Pons (tissue), 1 donor: ENCODE measurements at places on chromosomes 5 and 9.

DNA sequence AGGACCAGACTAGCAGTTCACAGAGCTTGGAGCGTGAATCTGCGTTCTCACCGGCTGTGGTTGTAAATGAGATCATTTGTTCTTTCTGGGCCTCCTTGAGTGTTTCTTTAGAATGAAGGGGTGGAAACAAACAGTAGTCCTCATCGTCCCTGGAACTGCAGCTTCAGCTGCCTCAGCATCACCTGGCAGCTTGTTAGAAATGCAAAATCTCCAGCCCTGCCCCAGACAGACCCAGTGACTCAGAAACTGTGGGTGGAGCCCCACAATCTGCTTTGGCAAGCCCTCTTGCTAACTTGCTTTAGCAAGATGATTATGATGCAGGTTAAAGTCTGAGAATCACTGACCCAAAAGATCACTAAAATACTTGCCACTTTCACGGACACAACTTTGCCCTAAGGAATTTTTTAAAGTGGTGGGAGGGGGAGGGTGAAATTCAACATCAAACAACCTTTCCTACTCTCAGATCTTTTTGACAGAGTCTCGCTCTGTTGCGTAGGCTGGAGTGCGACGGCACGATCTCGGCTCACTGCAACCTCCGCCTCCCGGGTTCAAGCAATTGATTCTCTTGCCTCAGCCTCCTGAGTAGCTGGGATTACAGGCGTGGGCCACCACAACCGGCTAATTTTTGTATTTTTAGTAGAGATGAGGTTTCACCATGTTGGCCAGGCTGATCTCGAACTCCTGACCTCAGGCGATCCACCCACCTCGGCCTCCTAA lies 86.0 kb downstream of the BRINP1 start:
- no peak for DNase-seq

DNA sequence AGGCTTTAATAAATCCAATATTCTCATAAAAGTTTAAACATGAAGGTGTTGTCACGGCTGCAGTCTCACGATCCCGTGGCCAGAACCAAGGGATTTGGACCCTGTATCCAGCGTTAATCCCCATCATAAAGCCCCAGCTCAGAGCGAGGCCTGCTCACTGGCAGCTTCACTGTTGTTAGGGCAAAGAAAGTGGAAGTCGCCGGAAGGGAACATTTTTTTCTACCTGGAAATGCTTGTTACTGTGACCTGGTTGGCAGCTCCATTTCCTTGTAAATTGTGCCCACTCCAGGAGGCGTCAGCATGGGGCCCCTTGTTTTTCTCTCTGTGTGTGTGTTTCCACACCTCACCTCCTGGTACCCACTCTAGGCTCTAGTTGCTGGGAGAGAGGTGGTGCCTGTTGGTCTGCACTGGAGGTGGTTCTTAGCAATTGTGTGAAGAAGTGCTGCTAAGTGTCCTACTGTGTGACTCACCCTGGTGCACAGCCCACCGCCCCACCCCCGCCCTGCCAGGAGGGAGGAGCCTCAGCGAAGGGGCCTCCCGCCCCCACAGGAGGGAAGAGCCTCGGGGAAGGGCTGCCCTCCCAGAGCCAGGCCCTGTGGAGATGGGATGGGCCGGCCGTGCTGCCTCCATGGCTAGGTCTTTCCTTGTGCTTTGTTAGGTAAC lies 105.1 kb downstream of the EHMT1 start:
- DNase-seq, result no peak

- no peak for DNase-seq
Measured at GRCh38 chr9:99050292-99050911, 54.5 kb upstream of the TGFBR1 start.

DNA sequence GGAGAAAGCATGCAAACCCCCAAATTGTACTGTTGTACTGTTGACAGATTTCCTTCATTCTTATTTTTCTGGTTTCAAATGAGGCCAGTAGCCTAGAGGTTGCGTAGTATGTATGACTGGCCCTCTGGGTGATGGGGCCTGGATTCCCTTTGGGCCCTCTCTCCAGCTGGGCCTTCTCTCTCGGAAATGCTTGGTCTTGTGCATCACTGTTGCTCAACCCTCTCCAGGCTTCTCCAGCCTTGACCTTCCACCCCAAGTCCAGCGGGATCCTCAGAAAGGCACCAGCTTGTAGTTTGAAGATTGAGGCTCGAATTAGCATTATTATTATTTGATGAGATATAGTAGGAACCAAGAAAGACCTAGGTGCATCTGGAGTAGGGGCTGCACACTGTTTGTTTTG lies 87.0 kb downstream of the ANGPTL2 start:
- no peak for DNase-seq

DNA sequence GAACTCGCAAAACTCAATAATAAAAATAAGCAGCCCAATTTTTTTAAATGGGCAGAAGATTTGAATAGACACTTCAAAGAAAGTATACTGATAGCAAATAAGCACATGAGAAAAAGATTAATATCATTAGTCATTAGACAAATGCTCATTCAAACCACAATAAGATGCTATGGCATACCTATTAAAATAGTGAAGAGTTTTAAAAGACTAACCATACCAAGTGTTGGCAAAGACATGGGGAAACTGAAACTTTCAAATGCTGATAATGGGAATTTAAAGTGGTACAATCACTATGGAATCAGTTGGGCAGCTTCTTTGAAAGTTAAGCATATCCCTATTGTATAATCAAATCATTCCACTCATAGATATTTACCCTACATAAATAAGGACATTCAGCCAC lies 26.6 kb upstream of the ORM1 start:
- no peak for DNase-seq

DNA sequence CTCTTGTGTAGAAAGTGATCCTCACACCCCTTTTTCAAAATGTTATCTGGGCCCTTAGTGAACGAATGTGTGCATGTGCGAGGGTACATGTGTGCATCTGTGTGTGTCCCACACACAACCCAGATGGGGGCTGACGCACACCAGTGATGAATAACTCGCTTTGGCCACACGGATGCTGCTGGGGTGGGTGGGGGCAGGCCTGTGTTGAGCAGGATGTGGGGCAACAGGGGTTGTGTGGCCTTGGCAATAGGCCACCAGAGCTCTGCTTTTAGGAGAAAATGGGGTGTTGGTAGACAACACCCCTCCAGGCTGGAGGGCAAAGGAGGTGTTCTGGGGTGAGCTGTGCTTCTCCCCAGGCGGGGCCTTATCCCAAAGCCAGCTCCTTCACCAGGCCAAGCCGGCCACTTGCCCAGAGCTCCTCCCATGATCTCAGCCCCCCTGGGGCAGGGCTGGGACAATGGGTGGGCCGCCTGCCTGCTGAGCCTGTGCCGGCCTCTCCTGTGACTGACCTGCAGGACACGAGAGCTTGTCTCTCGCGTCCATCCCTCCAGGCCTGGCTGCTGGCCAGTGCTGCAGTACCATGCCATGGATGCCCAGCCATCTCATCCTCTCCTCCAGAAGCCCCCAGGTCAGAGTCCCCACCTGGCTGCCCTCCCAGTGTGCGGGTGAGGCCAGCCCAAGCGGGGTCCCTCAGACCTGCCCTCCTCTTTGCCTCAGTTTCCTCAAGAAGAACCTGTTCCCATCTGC lies 1.7 kb downstream of the DBN1 start:
- DNase-seq, result no peak

GRCh38 chr5:174601946-174602345 lies 122.4 kb upstream of the MSX2 start:
- no peak for DNase-seq

DNA sequence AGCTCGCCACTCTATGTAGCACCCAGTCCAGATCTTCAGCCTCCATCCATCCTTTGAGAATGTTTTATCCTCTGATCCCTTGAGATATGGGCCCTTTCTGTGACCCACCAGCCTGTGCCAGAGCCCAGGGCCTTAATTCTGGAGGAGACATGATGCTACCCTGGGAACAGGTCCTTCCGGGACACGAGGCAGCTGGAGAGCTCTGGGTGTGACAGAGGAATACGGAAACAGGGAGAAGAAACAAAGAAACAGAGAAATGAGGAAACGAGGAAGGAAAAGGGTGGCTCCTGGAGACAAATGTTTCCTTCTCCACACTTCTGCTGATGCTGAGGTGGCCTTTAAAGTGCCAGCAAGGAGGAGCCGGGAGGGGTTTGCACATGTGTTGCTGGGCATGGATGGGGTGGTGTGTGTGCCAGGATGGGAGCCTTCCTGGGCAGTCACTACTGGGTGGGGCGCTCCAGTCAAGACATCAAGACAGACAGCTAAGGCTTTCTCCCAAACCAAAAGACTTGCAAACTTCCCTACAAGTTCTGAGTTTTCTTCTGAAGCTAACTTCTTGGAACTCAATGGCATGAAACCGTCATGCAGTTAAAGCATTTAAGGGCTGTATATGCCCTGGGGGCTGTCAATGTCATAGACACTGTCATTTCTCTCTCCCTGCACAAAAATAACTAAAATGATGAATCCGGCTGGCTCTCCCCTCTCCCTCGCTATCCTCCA lies 22.8 kb upstream of the MARCHF6 start:
- DNase-seq, result no peak

GRCh38 chr9:117682955-117683710 lies 21.1 kb upstream of the TLR4 start:
- DNase-seq, result no peak

DNA sequence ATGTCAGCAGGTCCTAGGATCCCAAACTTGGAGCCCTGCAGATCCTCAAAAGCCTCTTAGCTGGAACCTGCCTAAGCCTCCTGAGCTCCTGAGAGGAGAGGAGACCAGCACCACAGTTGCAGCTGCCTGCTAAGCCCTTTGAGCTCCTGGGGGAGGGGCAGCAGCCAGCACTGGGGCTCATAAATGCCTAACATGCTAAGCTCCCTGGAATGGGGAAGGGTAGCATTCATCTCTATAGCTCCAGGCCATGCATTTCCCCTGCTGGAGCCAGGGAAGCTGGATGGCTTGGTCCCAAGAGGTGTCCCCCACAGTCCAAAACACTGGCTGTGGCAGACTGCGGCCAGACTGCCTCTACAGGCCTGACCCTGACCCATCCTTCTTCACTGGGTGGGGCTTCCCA lies 182.7 kb downstream of the KCNN2 start:
- no peak for DNase-seq

DNA sequence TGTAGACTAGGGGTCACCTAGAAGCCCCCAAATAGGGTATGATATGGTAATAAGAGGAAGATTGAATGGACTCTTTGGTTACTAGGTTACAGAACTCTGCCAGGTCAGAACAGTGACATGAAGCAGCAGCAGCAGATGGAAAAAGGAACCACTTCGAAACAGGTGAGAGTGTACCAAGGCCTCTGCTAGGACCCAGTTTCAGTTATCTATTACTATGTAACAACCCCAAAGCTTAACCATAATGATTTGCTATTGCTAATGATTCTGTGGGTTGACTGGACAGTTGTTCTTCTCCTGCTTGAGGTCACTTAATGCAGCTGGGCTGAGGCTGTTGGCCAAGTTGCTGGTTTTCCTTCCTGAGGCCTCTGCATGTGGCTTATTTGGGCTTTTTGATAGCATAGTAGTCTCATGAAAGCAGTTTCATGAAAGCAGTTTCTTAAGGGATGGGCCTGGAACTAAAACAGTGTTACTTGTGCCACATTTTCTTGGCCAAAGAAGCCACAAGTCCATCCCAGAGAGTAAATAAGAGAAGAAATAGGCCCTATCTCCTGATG lies 17.6 kb downstream of the C9orf43 start:
- no peak for DNase-seq

GRCh38 chr5:165263536-165263935 lies 1758.1 kb downstream of the MAT2B start:
- no peak for DNase-seq

DNA sequence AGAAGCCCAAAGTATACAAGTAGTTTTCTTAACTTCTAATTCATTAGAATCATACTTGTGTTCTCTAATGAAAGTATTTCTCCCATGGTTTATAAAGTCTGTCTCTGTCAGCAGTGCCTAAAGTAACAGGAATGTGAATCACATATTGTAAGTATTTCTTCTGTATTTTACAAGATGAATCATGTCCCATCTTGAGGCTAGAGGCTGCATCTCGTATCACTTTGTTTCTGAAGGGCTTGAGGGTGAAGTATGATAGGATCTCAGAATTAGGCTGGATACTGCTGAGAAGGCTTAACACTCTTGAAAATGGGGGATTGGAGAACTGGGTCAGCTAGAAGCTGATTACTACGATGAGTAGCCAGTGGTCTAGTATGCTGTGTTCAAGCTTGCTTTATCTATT lies 242.2 kb upstream of the ACTBL2 start:
- no peak for DNase-seq

DNA sequence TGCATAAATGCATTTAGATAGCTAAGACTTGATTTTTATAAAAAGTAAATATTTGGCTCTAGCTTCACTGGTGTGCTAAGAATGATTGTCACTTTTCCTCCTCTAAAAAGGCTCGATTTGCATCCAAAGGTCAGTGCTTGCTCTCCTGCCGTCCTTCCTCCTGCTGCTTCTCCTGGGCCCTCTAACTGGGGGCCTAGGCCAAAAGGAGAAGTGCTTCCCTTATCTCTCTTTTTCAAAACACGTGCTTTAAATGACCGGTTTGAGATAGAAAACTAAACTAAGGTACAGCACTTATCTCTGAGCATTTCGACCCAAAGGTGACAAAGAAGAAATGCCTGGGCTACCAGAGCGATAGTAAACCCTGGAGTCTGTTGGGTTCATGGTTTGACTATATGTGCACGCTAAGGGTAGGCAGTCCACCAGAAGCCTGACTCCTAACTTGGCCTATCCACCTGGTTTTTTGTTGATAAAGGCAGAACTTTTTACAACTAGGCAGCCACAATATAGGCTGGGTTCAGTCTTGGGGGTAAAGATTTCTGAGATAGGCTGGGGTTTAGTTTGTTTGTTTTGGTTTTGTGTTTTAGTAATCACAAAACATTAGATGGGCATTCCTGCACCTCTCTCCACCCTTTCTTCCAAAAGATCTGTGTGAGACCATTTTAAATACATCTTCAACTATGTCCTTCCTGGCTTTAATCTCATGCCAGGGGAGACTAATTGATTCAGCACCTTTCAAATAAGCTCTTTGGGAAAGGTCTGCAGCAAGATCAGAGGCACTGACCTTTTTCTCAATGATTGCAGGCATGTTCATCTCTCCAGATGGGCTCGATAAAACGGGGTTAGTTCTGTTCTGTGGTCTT lies 3.8 kb downstream of the NR2F1-AS1 start:
- no peak for DNase-seq
